Suppressor macrophage treated with lipopolysaccharide for 1 hour (primary cell): ENCODE measurements at places on chromosomes 12 and 14.

DNA sequence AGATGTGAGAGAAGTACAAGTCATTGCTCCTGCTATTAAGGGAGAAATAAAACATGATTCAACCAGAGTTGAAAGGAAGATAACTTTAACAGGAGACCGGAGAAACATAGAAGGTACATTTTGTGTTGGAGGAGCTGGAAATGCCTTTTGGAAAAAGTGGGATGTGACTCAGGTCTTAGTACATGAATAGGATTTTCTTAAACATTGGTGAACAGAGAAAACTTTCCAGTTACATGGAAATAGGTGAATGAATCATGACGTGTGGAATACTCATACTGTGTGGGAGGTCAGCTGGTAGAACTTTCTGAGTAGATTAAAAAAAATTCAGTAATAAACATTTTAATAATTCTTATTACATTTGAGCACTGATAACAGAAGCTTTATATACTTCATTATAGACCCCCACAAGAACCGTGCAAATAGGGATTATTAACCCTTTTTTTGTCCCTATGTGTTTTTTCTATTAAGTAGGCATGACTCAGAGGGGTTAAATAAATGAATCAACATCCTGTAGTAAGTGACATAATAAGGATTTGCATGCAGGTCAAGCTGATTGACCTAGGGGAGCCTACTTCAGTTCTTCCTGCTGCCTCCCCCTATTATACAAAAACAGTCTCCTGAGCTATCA, 710.5 kb downstream of the NOVA1 start:
- DNase-seq: no peak

DNA sequence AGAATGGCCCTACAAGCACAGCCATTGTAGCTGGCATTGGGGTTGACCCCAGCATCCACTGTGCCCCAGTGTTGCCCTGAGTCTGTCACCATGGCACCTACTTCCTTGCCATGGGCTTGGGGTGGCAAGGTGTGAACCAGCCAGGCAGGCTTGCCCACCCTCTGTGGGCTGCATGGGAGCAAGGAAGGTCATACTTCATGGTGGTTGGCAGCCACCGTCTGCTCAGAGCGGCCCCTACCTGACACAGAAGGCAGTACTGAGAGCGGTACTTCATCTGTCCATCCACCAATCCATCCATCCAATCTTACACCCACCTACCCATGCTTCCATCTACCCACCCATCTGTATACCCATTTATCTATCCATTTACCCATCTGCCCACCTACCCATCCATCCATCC, 160.1 kb downstream of the KIF26A start:
- no peak for DNase-seq

DNA sequence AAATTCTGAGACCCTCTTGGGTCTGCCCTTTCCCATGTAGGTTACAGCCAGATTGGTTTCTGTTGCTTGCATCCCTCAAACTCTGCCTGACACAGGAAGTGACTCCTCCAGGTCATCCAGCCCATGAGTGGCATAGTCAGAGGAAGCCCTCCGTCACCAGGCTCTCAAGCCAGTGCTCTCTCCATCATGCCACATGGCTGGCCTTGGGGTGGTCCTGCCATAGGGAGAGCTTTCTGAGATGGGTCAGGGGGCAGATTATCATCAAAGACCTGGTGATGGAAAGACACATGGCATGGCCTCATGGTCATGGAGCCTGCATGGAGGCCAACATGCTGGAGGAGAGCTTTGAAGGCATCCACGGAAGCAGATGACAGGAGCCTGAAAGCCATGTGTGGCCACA, 15.4 kb upstream of the CLMN start:
- no peak for DNase-seq

- no peak for DNase-seq
These were observed 312.4 kb downstream of the RPAP3 start for GRCh38 chr12:47393403-47393790.

GRCh38 chr12:16833376-16834015, 227.5 kb upstream of the LMO3 start:
- DNase-seq: no peak

GRCh38 chr12:121095544-121096198, 37.0 kb upstream of the P2RX7 start:
- DNase-seq: peak; percentile 83

- DNase-seq: no peak
These were observed 152.4 kb upstream of the RFLNA start for GRCh38 chr12:124142395-124143035.

DNA sequence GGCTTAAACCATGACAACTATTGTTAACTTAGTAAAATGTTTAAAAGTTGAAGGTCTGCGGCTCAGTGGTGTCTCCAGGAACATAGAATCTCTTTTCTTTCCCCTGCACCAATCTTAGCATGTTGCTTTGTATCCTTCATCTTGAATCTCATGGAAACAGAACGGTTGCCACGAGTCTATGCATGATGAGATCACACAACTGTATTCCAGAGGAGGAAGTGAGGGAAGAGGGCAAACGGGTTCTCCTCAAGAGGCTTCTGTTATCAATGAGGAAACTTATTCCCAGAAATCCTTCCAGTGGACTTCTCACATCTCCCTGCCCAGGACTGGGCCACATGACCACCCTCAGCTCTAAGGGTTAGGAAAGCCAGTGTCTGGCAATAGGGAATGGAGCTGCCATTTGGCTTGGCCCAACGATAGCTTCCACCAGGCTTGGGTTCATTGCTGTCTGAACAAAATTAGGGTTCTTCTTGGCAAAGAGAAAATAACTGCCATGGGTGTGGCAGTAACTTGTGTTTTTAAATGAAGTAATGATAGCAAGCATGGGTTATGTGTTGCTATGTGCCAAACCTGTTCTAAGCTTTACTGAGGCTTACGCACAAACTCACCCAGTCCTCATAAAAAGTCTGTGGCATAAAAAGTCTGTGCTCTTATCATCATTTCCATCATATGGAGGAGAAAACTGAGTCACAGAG, 17.4 kb downstream of the PLXNC1 start:
- DNase-seq: no peak

DNA sequence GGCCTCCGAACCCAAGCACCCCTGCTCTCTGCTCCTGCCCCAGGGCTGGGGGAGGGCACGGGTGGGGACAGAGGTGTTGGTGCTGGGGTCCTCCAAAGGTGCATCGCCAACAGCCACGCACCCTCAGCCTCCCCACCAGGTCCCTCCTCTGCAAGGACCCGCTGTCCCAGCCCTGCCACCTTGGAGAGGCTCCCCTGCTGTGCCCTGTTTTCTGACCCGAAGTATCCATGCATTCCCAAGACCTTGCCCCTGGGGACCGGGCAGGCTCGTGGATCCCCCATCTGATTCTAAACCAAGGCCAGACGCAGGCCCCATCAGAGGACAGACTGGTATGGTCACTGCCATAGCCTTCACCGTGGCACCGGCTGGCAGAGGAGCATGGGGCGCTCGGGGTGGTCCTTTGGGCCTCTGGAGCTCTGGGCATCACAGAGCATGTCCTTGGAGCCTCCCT, 22.7 kb upstream of the BEGAIN start:
- no peak for DNase-seq

GRCh38 chr12:94284046-94284445, 135.7 kb downstream of the PLXNC1 start:
- no peak for DNase-seq

DNA sequence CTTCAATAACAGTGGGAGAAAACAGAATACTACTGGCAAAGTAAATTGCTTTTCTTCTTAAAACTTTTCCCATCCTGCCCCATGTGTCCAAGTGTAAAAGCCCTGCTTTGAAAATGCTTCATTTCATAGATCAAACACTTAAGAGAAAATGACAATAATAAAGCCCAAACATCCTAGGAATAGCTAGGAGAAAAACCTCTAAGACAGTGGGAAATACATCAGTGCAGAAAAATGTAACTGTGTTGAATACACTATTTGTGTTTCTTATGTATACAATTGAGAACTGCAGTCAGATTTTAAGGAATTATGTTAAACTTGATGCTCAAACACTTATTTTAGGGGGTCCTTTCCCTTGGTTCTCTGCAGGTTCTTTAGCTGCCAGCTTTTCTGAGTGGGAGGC, 181.1 kb downstream of the MSRB3 start:
- DNase-seq: no peak

DNA sequence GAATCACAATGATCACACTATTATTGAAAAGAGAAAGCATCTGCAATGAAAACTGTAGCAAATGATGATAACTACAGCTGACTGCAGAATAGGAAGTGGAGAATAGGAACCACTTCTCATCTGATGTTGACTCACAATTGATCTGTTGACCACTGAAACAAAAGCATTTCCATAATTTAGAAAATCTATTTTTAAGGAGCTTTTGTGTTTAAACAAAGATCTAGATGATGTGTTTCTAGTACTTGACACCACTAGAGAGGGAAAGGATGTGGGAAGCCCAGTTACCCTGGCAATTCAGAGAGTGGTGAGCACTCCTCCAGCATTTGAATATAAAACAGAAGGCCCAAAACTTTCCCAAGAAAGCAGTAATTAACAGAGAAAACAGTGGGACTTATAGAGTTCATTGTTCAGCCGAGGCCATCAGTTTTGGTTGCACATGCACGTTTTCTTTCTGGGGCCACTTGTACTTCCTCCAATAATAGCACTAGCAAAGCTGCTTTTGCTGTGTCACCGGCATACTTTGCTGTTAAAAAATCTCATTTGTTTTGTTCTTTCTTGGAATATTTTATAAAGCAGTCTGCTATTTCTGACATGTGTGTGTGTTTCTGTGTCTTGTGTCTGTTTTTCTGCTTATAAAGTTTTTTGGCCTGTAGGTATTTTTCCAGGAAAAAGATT, 76.1 kb upstream of the HECTD1 start:
- peak; percentile 94 for DNase-seq

- no peak for DNase-seq
These were observed 57.6 kb downstream of the PRKAB1 start for GRCh38 chr12:119725523-119725922.

GRCh38 chr12:53208435-53208834, 1.4 kb upstream of the ITGB7 start:
- no peak for DNase-seq

DNA sequence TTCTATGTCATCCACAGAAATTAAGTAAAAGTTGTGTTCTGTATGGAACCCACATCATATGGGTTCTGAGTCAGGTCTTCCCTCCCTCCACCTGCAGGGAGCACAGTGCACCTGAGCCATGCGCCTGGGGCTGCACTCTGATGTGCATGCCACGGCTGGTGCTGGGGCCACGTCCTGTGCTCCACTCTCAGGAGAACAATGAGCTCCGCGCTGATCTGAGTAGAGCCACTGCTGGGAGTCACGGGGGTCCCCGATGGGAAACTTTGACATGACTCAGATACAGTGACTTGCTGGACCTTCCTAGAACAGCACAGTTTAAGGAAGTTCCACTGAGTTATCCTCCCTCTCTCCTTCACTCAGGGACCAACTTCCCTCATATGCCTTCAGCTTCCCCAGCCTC, 683.4 kb downstream of the TMEM121 start:
- DNase-seq: peak; percentile 28

DNA sequence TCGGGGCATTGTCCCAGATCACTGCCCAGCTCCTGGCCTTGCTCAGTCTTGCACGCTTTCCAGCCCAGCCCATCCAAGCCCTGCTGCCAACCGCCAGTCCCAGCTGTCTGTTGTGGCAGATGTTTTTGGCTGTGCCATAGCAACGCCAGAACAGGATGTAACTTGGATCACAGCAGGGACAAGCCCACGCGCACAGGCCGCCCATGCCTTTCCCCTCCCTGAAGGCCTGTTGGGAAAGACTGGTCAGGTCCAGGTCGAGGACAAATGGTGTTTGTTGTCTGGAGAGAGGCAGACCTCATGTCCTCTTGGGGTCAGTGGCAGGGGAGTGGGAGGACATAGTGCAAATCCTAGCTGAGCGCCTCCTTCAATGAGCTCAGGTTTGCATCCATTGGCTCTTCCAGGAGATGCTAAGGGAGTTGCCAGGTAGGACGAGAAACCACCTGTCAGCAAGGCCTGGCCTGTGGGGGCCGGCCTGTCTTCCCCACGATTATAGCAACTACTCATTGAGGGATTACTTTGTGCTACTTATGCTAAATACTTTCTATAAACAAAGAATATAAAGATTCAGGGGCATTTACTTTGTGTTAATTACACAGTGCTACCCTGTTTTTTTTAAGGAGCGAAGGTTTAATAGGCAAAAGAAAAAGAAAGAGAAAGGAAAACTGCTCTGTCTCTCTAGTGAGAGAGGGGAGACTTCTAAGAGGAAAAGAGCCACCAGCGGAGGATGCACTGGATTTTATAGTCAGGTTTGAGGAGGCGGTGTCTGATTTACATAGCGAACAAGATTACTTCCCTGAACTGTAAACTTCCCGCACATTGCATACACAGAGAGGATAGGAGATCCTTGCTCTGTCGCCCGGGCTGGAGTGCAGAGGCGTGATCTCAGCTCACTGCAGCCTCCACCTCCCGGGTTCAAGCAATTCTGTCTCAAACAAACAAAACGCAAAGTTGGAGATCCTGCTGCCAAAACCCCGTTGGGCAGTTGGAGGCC, 42.8 kb upstream of the CORO1C start:
- DNase-seq: peak; percentile 59

- DNase-seq: no peak
These were observed 24.4 kb downstream of the MAP3K9 start for GRCh38 chr14:70784886-70785285.

GRCh38 chr12:101698800-101699347, 1.4 kb downstream of the CHPT1 start:
- DNase-seq: peak; percentile 21

- DNase-seq: no peak
These were observed 1.5 kb downstream of the CYP46A1 start for GRCh38 chr14:99685596-99685995.

GRCh38 chr14:29814156-29815015, 113.3 kb downstream of the PRKD1 start:
- no peak for DNase-seq

DNA sequence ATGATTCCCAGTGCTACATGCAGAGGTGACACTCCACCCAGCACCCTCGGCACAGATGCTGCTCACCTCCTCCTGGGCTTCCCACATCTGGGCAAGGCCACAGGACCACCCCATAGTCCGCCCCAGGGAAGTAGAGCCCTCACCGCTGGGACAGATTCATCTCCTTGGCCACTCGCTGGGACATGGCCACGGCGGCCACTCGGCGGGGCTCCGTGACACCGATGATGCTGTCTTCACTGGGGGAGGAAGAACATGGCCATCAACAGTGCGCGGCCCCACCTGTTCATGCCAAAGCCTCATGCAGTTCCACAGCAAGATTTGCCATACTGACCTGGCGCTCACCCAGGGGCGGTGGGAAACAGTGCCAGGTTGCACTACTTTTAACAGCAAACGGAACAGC, 13.7 kb downstream of the DHX37 start:
- no peak for DNase-seq

- no peak for DNase-seq
These were observed 70.6 kb downstream of the B4GALNT3 start for GRCh38 chr12:530308-530707.

GRCh38 chr14:54220071-54220703, 176.6 kb upstream of the CDKN3 start:
- no peak for DNase-seq

GRCh38 chr12:120767071-120768024, 41.7 kb downstream of the ACADS start:
- no peak for DNase-seq

- no peak for DNase-seq
These were observed 15.8 kb upstream of the PTPRR start for GRCh38 chr12:70936203-70936813.

- no peak for DNase-seq
These were observed 16.4 kb downstream of the NAV3 start for GRCh38 chr12:77847060-77847541.
